ENCODE measurements at places on chromosomes 3 and 15.

DNA sequence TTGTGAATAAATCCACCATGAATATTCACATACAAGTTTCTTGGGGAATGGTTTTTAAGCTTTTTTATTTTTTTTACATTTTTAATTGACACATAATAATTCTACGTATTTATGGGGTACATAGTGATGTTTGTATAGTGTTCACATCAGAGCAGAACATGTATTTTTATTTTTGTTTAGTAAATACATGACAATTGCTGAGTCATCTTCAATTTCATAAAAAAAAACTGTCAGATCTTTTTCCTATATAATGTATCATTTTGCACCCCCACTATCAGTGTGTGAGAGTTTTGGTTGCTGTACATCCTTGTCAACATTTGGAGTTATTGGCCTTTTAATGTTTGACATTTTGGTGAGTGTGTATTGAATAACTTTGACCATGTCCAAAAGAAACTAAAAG lies 39.9 kb upstream of the FILIP1L start:
- no peak for DNase-seq

- no peak for DNase-seq
Measured at GRCh38 chr3:158863247-158863646, 61.4 kb downstream of the MFSD1 start.

- no peak for DNase-seq
Measured at GRCh38 chr15:51186891-51187290, 92.2 kb upstream of the TNFAIP8L3 start.

GRCh38 chr3:3600665-3601340 lies 198.4 kb upstream of the LRRN1 start:
- DNase-seq: no peak

GRCh38 chr3:161475905-161476304 lies 20.7 kb upstream of the OTOL1 start:
- DNase-seq: no peak

All from activated CD4-positive, alpha-beta T cell treated with anti-CD3 and anti-CD28 coated beads, Interleukin-2, amount 50 U/mL, for 1 hour (primary cell).